IPS DF 6.9 (cell line): ENCODE measurements at places on chromosomes 12 and 14.

GRCh38 chr12:81500788-81501187 lies 258.4 kb downstream of the PPFIA2 start:
- DNase-seq: no peak

- no peak for DNase-seq
These were observed 52.7 kb downstream of the PELI2 start for GRCh38 chr14:56170877-56171422.

- no peak for DNase-seq
These were observed 91.9 kb downstream of the SLC8A3 start for GRCh38 chr14:70096866-70097265.

DNA sequence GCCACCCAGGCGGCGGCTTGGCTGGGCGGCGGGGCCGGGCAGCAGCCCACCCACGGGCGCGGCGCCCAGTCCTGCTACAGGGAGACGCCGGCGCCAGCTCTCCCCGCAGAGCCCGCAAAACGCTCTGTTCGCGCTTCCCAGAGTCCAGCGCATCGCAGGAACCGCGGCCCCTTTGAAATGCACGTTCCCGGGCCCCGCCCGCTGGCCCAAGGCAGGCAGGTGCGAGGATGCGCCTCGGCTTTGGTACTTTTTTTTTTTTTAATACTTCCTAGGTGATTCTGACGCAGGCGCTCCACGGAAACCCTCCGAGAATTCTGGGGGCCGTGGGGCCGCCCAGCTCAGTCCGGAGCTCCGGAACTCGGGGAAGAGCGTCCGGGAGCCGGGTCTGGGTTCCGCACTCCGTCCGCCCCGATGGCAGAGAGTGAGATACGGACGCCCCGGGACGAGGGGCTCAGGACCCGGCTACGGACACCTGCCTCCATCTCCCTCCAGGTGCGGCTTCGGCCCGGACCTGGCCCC lies 483 bp downstream of the POC1B start:
- DNase-seq: no peak

DNA sequence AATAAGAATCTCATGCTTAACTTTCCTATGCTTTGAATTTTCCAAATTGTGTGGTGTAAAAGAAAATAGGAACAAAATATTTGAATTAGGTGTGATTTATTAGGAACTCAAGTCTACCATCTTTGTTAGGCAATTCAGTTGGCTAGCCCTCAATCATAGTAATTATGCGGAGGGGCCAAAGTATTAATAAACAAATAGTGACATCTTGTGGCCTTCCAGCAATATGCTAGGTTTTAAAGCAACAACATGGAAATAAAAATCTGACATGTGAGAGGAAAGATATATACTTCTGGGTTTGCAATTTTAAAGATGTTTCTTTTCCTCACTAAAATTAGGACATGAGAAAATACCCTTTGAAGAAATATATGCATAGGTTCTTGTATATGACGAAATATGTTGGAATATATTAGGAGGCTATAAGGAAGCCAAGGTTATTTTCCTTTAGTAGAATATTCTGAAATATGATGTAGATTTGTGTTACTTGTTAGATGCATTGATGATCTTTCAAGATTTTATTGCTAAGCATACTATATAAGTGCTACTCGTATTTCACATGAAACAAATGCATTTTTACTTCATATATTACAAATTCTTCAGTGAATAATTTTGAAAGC lies 200.4 kb downstream of the PTPRO start:
- DNase-seq: no peak
